Fibroblast of skin of left quadriceps (primary cell): ENCODE measurements at places on chromosomes 12 and 14.

- no peak for DNase-seq
Measured at GRCh38 chr14:90796329-90796728, 19.9 kb downstream of the TTC7B start.

DNA sequence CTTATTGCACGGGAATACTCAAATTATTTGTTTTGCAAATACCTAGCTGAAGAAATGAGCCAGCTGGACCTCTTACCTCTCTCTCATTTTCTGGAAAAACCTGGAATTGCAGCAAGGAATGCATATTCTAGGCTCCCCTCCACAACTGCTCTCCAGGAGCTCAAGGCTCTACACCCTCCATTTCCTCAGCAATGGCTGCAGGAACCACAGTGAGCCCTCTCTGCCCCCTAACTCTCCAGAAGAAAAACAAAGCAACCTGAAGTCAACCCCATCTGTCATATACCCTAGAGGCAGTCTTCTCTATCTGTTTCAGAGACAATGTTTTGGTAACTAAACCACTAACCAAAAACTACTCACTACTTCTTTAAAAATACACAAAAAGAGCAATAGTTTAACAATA lies 221.6 kb downstream of the SLC25A21 start:
- no peak for DNase-seq

DNA sequence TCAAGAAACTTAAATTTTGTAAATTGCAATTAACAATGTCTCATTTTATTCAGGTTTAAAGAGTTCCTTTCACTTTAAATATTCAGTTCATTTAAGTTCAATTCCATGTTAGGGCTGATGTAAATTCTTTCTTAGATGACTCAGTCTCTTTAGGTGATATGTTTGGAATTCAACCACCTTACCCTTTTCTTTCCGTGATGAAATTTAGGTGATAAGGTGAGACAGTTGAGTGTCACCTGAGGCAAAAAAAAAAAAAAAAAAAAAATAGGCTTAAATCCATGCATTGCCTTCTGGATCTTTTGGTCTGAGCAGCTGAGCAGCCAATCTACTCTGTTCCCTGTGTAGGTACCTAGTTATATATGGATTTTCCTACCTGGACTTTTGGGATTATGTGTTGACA lies 299.5 kb downstream of the DAD1 start:
- no peak for DNase-seq

DNA sequence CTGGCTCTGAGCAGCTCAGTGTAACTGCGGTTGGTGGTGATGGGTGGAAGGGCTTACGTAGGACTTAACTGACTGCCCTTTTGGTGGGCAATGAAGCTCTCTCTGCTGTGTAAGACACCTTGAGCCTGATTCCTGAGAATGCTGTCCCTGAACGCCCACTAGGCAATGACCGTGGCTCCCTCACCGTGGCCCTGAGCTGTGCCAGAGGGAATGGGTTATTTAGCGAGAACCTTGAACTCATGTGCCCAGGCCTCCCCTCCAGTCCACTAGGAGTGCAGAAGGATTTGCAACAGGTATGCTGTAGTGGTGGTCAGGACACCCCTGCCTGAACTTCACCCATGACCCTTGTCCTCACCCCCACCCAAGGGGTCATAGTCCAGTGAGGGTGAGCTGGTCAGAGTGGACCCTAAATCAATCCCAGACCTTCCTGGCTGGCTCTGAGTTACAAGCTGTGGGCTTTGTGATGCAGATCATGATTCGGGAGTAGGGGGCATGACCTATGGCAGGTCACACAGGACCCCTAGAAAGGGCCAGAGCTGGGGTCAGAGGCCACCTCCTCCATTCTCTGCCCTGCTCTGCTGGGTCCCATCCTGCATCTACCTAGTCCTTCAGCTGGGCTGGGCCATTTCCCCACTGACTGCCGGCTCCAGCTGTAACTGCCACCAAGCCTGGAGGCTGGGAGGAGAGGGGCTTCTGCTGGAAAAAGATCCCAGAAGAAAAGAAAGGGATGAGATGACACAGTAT lies 14.5 kb upstream of the ANKRD33 start:
- no peak for DNase-seq

GRCh38 chr14:95496690-95497259 lies 19.7 kb downstream of the SYNE3 start:
- no peak for DNase-seq

DNA sequence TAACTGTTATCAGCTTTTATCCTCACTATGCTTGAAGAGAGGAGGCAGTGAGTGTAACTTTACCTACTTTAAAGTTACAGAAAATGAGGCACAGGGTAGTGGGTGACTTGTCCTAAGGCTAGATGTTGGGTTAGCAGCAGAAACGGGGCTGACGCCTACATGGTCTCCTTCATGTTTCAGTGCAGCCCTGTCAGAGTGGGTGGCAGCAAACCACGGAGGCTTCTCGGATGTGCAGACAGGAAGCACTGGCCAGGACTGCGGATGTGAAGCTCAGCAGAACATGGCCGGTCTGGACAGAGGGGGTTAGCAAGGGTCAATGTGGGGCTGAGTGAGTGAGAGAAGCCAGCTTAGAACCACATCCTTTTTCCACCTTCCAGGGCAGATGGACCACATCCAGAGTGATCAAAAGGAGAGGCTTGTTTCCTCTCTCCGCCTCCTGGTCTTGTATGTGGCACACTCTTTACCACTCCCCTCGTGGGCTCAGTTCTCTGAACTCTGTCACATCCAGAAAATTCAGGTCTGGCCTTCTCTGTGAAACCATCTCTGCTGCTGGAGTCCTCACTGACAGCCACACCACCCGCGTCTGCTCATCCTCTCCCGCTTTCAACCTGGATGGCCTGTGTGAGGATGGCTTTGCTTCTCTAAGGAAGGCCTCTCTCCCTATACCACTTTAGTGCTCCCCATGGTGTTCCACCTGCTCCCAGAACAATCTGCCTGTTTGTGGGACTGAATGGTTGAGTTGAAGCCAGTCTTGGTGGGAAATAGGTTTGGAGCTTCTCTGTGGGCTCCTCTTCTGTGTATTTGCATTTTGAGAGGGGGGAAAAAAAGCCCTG lies 14.1 kb downstream of the SUSD6 start:
- DNase-seq = no peak

DNA sequence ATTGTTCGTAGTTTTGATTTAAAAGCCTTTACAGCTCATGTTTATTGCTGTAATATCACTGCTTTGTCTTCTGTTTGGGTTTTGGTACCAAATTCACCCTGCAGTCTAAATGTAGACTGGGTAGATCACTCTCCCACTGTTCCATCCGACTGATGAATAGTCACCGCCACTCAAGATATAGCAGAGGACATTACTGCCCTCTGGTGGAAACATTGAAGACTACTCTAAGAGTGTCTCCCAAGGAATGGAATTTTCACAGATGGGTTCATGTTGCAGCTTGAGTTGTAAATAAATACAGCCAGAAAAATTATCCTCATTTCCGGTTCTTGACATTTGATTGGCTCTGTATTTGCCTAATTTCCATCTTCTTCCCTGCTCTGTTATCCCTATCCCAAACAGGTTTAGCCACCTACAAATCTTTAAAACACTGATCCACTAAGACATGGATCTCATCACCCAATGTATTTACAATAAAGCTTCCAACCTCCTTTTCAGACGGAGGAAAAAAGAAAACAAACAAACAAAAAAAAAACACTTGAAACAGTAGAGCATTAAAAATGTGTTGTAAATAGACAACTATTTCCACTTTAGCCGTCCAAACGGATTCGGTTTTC lies 198.3 kb upstream of the CPNE8 start:
- DNase-seq = peak; percentile 11

- no peak for DNase-seq
Measured at GRCh38 chr12:118053071-118053985, 7.7 kb downstream of the WSB2 start.

GRCh38 chr14:24416932-24417619 lies 12.4 kb downstream of the CBLN3 start:
- no peak for DNase-seq

GRCh38 chr14:99802301-99803105 lies 9.3 kb downstream of the EML1 start:
- no peak for DNase-seq

DNA sequence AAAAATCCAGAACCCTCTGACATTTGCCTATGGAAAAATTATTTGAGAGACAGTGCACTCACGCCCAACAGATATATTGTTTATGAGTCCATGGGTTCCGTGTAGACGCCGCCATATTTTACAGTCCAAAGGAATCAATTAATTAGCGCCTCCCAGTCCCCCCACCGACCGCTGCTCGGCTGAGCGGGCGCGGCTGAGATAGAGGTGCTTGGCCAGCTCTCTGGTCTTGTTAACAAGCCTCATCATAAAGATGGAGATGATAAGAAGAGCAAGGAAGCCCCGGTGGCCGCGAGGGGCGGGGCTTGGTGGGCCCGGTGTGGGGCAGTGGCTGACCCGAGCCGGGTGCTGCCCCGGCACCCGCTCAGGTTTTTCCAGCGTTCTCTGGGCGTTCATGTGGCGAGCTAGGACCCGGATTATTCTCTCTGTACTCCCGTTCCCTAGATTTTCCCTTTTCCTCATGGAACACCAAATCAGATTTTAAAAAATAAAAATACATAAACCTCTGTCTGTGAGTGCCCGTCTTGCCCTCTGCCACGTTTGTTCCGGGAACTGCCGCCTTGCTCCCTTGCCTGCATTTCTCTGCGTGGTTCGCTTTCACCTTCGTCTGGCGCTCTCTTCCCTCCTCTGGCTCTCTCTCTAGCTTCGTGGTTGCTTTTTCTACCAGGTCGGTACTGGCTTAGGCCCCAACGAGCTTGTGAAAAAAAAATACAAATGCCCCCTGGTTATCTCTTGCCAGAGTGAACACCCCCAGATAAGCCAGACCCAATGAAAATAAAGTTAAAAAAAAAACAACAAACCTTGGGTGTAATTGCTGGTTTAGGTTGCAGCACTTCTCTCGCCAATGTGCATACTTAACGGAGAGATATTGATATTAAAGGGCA lies 9.0 kb downstream of the HOXC12 start:
- no peak for DNase-seq

DNA sequence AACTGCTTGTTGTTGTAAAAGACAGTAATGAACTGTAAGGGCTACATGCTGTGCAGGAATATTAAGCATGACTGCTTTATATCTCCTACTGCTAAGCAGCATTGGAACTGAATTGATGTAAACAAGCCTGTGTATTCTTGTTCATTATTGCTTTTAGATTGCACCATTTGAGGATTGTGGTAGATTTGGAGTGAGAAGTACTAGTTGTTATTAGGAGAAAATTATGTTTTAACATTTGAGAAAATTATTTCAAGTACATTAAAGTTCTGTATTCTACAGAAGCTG lies 212.7 kb downstream of the ERC1 start:
- DNase-seq = no peak

DNA sequence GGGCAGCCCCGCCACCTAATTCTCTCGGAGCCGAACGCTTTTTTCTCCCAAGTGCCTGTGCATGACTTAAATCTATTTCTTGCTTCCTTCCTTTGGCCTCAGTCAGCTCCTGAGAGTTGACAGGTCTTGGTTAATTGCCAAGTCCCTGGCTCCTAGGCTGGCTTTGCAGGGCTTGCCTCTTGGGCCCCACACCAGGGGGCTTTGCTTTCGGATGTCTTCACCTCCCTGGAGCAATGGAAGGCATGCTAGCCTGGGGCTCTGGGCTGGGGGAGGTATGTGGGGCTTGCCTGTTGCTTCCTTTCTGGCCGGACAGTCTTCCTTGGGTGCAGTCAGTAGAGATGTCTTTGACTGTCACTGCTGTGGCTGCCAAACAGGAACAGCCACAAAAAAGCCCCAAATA lies 2.2 kb upstream of the KRT80 start:
- no peak for DNase-seq

- no peak for DNase-seq
Measured at GRCh38 chr12:113812411-113813228, 153.5 kb downstream of the RBM19 start.

DNA sequence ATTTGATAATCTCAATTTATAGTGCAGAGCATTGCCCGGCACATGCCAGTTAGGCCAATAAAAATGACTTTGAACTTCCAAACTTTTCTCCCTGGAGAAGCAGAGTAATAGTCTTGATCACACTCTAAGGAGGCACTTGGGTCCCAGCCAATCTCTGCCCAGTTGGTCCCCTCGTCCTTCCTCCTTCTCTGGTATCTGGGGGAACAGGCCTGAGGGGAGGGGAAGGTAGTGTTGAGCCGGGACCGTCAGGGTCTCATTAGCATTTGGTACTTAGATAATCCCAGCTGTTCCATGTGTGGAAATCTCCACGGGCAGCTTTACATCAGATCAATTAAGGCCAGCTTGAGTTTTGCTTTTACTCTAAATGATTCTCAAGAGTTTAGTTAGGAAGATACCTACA lies 70.1 kb downstream of the ZNF641 start:
- DNase-seq = no peak

GRCh38 chr12:28234444-28234843 lies 44.2 kb downstream of the CCDC91 start:
- DNase-seq = no peak

GRCh38 chr12:8031872-8032241 lies 659 bp upstream of the FOXJ2 start:
- DNase-seq = no peak

DNA sequence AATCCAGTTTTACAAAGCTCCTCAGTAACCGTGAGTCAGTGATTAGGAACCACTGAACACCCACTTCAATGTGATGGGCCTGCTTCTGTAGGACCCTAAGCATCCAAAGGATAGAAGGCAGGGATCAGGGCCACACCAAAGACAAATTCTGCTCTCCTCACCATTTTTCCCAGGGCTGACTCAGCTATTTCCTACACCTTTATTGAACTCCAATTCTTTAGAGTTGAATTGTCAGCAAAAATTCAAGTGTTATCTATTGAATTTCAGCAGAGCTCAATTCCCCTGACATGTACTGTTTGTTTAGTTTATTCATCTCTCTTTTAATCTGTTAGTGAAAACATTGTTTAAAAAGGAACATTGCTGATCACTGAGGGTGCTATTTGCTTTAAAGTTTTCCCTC lies 457.7 kb upstream of the TMPO start:
- DNase-seq = no peak

GRCh38 chr12:47414511-47414910 lies 291.3 kb downstream of the RPAP3 start:
- DNase-seq = no peak

DNA sequence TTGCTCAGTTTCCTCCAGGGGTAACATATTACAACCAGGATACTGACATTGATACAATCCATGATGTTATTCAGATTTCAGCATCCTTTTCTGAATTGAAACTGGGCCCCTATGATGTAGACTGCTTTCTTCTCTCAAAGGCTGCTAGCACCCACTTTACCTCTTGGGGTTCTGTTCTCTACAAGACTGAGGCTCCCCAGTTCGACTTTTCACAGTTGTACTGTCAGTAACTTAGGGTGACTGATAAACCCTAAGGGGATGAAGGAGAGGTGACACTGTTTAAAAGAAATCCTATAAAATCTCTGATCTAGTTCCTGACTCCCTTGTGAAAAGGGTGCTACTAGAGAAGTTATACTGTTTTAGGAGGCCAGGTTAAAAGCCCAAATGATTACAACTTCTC lies 818 bp downstream of the VPS33A start:
- DNase-seq = no peak

GRCh38 chr12:53624458-53624857 lies 1.7 kb downstream of the ATF7 start:
- no peak for DNase-seq

- no peak for DNase-seq
Measured at GRCh38 chr14:101183376-101184103, 280.0 kb upstream of the RTL1 start.

GRCh38 chr14:100741966-100742365 lies 15.3 kb downstream of the DLK1 start:
- no peak for DNase-seq
